COLO829 (cell line): ENCODE measurements at places on chromosomes 3 and 15.
A peak's percentile ranks its signal among the peaks of the same experiment; 100 is the strongest.

- DNase-seq, result no peak
Observed at GRCh38 chr3:121629601-121630000, 31.1 kb downstream of the HCLS1 start.

DNA sequence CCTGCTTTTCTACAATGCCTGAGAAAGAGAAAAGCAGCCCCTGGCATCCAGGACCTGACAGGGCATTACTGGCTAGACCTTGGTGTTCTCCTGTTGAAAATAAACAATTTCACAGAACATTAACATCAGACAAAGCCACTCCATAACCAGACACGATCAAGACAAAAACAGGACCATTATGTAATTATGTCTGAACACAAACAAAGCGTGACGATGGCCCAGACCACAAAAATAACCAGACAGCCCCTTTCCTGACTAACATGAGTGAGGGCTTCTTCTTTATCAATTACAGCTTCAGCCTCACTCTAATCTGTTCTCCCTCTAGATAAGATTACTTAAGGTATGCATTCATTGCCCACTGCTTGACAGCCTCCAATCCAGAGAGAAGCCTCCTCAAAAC, 172.7 kb upstream of the LMCD1 start:
- no peak for DNase-seq

- peak; percentile 10 for DNase-seq
Observed at GRCh38 chr15:62150445-62150844, 14.6 kb downstream of the C2CD4B start.

DNA sequence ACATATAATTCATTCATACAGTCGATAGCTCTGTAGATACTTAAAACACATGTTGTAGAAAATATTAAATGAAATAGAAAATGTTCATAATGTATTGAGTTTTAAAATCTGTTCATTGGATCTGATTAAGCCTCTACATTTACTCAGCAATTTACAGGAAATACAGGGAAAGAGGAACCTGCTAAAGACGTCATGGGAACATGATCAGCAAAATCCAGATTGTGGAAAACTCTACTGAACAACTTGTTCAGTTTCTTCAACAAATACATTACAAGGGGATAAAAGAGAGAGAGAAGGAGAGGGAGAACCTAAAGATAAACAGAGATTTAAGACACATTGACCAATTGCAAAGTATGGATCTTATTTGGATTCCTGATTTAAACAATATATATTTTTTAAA, 46.7 kb downstream of the KLHL6 start:
- DNase-seq, result no peak

GRCh38 chr3:47210863-47211405, 47.0 kb upstream of the SETD2 start:
- no peak for DNase-seq

- no peak for DNase-seq
Observed at GRCh38 chr3:120652896-120653545, 29.0 kb downstream of the HGD start.

DNA sequence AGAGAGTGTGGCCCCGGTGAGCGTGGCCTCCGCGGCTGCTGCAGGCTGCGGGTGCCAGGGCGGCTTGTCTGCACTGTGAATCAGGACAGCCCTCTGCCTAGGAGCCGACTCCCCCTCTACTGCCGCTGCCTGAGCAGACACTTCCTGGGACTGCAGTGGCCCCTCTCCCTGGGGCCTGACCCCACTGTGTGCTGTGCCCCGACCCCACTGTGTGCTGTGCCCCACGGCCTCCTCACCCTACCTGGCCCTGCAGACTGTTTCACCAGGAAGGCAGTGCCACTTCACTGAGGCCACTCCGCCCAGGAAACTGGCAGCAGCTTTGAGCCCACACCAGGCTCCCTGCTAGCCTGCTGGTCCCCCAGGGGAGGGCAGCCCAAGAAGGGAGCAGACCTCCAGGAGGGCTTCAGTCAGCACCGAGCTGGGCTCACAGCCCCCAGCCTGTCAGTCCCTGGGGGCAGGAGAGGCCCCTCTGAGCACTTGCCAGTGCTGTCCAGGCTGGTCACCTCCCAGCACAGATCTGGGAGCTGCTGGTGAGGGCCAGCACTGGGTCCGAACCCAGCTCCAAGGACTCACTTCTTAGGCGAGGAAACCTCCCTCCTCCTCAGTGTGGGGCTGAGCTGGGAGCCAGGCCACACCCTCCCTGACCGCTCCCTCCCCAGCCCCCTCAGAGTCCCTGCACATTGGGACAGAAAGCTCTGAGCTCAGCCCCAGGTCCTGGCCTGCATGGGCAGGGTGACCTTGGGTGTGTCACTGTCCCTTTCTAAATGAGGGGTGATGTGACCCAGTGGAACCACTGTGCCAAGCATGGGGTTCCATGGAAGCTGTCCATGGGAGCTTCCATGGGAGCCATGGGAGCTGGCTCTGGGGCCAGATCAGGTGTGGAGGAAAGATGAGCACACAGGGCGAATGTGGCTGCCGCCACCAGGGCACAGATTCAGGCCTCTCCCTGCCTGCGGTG, 56.8 kb downstream of the DNAJB8 start:
- no peak for DNase-seq

DNA sequence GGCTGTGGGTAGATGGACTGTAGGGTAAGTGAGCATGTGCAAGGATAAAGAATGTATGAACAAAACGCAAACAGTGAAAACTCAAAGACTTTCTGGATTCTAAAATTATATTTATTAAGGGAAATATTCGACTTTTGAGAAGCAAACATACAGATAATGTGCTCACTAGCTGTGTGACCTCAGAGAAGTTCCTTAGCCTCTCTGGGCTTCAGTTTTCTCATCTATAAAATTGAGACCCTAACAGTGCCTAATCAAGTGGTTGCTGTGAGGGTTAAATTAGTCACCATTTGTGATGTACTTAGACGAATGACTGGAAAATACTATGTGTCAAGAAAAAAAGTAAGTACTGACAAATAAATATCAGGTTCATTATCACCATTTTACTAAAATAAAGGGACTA, 261.7 kb downstream of the MAGI1 start:
- DNase-seq, result no peak

DNA sequence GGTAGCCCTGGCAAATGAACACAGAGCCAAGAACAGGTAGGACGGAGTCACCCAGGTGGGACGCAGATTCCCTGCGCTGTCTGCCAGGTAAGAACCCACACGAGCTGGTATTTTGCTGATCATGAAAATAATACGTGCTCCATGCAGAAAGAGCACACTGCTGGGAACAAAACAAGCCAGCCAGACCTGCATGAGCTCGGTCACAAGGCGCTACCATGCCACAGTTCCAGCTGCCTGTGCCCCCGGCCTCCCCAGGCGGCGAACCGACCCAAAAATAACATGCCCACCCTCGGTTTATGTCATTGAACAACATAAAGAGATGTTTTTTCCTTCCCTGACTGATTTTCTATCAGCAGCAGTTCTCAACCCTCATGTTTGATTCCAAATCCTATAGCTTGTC, 25.8 kb downstream of the CYFIP1 start:
- no peak for DNase-seq

DNA sequence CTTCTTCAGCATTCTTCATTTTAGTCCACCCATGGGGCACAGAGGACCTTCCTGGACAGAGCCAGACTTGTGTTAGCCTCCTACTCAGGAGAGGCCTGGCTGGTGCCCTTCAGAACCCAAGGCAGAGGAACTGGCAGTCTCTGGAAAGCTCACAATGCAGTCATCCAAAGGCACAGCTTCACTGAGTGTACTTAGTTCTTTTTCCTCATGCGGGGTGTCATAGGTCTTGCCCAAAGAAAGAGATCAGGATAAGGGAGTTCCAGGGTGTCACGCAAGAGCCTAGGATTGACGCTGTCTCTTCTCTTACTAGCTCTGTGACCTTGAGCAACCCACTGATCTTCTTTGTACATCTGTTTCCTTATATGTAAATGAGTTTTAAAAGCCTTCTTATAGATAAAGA, 58.7 kb downstream of the CD200 start:
- DNase-seq, result no peak

DNA sequence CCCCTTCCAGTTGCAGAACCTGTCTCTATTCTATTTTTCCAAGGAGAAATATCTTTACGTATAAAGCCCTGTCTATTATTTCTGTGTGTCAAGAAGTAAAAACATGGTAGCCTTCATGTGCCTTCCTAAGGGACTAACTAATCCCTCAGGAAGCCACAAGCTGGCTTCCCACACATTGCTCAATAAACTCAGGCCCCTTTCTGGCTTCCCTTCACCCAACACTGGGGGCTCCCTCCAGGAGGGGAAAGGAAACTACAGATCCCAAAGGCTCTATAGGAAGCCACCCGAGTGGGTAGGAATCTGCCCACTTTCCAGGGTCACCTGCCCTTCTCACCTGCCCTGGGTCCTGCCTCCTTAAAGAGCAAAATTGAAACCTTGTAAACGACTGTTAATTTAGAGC, 4.6 kb downstream of the TLE3 start:
- no peak for DNase-seq

DNA sequence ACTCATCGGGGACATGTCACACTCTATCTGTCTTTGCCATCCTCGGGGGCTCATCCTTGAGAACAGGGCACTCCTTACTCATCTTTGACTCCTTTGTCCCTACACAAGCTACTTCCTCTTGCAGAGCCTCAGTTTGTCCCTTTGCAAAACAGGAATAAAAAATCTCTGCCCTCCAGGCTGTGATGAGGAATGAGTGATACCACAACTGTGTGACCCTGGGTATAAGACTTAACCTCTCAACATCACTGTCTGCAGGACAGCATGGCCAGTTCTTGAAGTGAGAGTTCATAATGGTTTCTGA, 48.5 kb downstream of the IQSEC1 start:
- DNase-seq, result no peak
